ENCODE measurements at places on chromosomes 7 and 10.

GRCh38 chr7:751826-752225 lies 24.7 kb upstream of the PRKAR1B start:
- DNase-seq: no peak

- no peak for DNase-seq
These were observed 246.1 kb downstream of the KLF6 start for GRCh38 chr10:3538656-3539531.

DNA sequence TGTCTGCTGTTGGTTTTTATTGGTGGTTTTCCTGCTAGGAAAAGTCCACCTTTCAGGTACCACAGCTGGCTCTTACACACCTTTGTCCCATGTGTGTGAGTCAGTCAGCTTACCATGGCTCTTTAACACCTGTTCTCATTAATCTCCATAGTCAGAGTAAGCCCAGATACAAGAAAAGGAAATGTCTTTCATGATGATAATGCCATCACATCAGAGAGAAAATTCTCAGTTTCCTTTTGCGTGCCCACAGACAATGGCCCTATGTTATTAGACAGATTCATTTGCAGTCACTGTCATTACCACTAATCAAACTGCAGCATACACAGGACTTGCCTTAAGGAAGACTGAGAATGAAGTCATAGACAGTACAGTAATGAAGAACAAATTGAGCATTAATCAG lies 1583.6 kb upstream of the LRRTM3 start:
- DNase-seq: no peak

- DNase-seq: no peak
These were observed 1.8 kb downstream of the ZNF248 start for GRCh38 chr10:37855636-37856035.

- DNase-seq: no peak
These were observed 47.5 kb downstream of the INSYN2A start for GRCh38 chr10:127148933-127149220.

DNA sequence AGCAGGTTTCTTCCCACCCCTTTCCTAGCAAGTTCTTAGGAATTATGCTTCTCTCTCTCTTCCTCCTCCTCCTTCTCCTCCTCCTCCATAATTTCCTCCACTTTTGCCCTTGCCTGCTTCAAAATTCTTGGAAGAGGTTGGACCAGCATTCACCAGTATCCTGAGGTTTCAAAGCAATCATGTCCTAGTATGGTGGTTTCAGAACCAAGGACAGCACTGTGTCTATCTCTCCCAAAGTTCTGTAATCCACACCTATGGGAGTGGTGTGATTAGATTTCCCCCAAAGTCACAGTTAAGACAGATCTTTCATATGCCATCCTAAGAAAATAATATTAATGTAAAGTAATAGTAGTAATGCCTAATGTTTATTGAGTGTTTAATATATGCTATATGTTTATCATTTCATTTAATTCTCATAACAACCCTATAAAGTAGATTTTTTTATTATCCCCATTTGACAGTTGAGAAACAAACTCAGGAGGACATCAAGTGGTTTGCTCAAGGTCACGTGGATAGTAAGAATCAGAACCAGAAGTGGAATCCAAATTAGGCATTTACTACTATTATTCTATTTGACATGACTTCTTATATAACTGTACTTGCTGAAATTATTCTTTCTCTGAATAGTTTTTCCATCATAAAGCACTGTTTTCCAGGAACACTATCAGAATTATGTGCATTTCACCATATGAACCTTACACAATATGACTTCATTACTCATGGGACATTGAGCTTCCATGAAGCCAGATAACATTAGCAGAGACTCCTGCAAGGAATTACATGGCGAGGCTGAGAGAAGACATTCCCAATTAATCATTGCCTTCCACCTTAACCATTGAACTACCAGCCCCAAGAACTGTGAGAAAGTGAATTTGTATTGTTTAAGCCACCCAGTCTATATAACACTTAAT lies 91.4 kb downstream of the IPMK start:
- no peak for DNase-seq

- DNase-seq: no peak
These were observed 21.2 kb upstream of the SLC35G1 start for GRCh38 chr10:93872375-93873158.

- no peak for DNase-seq
These were observed 58.9 kb downstream of the PRKAR2B start for GRCh38 chr7:107103369-107103768.

GRCh38 chr7:265998-266850 lies 23.7 kb upstream of the FOXL3 start:
- DNase-seq: no peak

- DNase-seq: no peak
These were observed 69.0 kb upstream of the RAB11FIP2 start for GRCh38 chr10:118115701-118116100.

GRCh38 chr7:133602291-133602690 lies 349.4 kb downstream of the EXOC4 start:
- DNase-seq: no peak

DNA sequence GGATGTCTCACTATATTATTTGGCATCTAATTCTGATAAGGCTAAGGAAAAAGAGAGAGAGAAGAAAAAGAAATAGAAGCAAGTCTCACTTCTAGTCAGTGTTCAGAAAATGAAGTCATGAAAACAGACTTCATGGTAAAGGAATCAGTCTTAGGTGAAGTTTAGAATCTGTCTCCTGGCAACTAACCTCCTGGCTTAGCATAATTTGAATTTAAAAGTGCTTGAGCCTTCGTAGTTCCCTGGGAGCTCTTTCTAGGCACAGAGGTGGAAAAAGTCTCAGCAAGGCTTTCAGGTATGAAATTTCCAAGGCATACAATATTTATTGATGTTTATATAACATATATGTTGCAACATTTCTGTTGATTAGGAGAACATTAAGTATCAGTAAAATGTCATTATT lies 10.4 kb downstream of the CHRM2 start:
- no peak for DNase-seq

DNA sequence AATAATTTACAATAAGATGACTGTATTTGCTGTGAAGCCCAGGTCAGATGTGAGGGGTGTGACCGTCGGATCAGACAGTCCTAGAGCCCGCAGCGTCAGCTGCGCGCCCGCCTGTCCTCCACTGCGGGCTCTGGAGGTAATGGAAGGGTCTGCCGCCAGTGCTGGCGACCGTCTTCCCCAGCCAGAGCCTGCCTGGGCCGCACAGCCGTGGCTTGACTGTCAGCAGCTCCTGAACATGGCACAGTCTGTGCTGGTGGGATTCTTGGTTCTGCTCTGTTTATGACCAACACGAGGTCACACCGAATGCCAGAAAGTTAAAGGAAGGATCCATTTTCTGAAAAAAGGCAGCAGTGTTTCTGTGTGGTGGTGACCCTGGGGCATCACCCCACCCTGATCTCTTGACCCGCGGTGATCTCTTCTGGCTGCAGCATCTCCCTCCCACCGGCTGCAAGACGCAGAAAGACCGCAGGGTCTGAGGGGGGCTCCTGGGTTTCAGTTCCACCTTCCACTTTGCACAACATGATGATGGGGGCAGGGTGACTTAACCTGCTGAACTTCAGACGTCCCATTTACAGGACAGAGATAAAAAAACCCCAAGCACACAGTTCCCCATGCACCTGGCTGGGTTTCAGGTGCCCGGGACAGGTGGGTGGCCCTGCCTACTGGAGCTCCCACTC lies 103.7 kb downstream of the DNAJB6 start:
- DNase-seq: no peak

DNA sequence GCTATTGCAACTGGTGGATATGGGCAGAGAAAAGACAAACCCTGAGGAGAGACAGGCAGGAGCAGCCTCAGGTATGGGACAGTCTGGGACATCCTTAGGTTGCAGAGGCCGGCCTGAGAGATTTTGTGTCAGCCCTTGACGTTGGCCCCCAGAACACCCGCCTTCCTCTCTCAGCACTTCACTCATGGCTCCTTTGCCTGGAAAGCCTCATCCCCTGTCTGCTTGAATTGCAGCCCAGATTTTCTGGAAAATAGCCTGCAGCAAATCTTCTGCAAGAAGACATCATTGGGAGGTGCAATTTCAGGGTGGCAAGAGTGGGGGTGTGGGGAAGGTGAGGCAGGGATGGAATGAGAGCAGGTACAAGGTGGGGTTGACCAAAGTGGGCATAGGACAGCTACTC lies 2.2 kb upstream of the FRMD4A start:
- DNase-seq: no peak

DNA sequence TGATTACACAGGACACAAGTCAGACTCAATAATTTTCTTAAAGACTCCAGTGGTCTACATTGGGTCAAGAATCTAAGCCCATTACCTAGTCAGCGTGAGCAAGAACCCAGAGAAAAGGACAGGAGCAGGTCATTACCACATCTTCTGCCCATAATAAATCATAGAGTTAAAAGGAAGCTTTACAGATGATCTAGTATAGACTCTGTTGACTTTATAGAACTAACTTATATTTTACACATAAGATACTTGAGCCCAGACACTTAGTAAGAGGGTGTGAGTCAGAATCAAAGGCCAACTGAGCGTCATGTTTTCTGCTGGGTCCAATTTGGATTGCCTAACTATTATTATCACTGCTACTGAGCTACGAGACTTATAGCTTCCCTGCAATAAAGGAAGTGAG lies 206.1 kb upstream of the NPSR1 start:
- DNase-seq: no peak

DNA sequence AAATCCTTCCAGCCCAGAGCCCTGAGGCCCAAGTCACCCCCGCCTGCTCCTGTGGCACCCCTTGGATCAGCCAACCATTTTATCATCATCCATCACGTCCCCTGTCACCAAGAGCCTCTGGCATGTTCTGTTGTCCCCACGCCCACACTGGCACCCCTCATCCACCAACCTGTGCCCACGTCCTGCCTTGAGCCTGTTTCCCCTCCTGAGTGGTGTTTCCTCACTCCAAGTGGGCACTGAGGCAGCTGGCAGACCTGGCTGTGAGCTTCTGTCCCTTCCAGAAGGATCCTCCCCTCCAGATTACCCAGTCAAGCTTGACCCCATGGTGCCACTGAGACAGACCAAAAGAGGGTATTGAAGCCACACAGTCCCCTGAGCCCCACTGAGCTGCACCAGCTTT lies 71.4 kb upstream of the ANTXRL start:
- DNase-seq: no peak

GRCh38 chr10:49628599-49628998 lies 14.8 kb downstream of the CHAT start:
- no peak for DNase-seq

DNA sequence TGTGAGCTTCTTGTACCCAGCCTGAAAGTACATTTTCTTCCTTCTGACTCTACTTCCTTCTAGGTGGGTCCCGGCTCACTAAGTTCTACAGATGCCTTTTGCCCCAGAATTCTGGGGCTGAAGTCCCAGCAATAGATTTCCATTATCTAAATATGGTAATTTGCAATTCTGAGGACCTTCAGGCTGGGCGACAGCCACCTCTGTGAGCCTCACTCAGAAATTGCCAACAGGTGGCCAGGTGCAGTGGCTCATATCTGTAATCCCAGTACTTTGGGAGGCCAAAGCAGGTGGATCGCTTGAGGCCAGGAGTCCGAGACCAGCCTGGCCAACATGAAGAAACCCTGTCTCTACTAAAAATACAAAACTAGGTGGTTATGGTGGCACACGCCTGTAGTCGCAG lies 23.7 kb downstream of the CREM start:
- no peak for DNase-seq

DNA sequence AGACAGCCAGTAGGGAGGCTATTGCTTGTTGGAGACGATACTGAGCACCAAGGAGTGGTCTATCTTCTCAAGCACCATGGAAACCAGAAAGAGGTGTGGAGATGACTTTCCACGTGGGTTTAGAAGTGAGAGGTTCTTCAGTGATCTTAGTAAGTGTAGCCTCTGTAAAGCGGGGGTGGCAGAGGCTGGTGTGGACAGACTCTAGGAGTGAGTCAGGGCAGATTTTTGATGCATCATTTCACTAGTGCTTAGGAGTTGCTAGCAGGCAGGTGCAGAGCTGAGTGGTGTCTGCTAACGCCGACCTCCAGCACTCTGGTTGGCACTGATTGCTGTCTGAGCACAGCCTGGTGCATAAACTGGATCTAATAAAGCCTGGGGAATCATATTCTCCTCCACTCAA lies 78.4 kb upstream of the ADO start:
- DNase-seq: no peak

DNA sequence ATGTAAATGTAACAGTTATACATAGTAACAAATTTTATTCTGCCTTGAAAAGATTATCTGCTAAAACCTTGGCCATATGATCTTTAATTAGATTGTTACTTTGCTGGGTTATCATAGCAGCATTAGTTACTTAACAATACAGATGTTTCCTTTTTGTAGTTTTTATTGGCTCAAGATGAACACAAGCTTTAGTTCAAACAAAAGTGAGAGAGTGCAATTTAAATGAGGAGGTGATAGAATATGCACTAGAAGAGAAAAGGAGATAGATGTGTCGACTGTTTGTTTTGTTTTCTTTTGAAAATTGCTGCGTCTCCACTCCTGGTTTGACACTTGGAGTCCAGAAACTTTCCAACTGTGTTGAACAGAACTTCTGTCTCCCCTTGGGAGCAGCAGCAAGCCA lies 91.4 kb upstream of the CAV2 start:
- no peak for DNase-seq

- no peak for DNase-seq
These were observed 27.1 kb upstream of the COL13A1 start for GRCh38 chr10:69774596-69774995.

- no peak for DNase-seq
These were observed 462.9 kb downstream of the PTPRN2 start for GRCh38 chr7:158124671-158125079.

Measured in NCI-H1417 treated with DMSO at 0.1 percent for 48 hours (cell line).